ENCODE measurements at places on chromosomes 4 and X. TPM values are rescaled to one million over a fixed set of nuclear protein-coding genes. Genes with fewer than 3 reads are reported as not detected.

FBXW7 gene
- 19.9 TPM for total RNA-seq

MMRN1 gene
- not detected for total RNA-seq

GPM6B gene
- 1.8 TPM for total RNA-seq

RPL9 gene
- total RNA-seq, result 1,643 TPM

FGFBP2 gene
- 0.20 TPM for total RNA-seq

DMD gene
- total RNA-seq, result 2.0 TPM

HSD17B13 gene
- 0.49 TPM for total RNA-seq

H2BW2 gene
- total RNA-seq, result not detected

DSPP gene
- total RNA-seq, result not detected

RADX gene
- total RNA-seq, result 2.4 TPM

FGF13 gene
- total RNA-seq, result 0.10 TPM

NAP1L3 gene
- 11.4 TPM for total RNA-seq
